Muscle of arm (tissue), 14 donors: ENCODE measurements at places on chromosomes 2 and 18.

- DNase-seq: no peak
Observed at GRCh38 chr2:46988733-46989481, 73.3 kb upstream of the MCFD2 start.

GRCh38 chr18:50602466-50602865 is 42.6 kb downstream of the MAPK4 start:
- no peak for DNase-seq

GRCh38 chr18:79383388-79384056 is 12.2 kb upstream of the NFATC1 start:
- no peak for DNase-seq

GRCh38 chr2:237290261-237290660 is 123.7 kb downstream of the COL6A3 start:
- DNase-seq: peak; percentile 68

- DNase-seq: peak; percentile 16
Observed at GRCh38 chr18:43680096-43680495, 402.8 kb upstream of the SYT4 start.

GRCh38 chr2:18834341-18834740 is 245.0 kb upstream of the NT5C1B start:
- no peak for DNase-seq

- DNase-seq: no peak
Observed at GRCh38 chr2:118642501-118642900, 204.9 kb downstream of the EN1 start.

DNA sequence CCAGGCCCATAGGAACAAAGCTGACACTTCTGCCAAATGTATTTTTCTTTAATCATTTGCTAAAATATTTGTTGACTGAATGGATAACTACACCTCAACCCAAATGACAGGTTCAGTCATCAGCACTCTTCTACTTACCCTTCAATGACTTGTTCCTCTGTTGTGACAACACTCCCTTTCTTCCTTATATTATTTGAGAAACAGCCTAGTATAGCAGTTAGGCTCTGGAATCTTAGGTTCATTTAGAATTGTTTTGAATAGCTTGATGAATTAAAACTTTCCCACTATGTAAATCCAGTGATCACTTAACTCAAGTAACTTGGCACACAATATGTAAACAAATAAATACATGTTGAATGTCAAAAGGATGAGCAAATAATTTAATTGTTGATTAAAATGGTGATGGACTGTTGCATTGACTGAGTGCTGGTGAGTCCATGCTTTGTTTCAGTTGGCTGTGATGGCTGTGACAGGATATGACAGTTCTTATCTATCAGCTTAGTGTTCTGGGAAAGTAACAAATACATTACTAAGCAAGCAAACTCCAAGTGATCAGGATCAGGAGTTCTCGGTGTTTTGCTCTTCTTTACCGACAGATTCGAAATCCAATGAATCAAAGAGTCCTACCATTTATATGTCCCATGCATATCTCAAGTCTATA is 2.8 kb upstream of the MOGAT1 start:
- DNase-seq: no peak

- DNase-seq: no peak
Observed at GRCh38 chr18:2236232-2236631, 335.1 kb downstream of the METTL4 start.

DNA sequence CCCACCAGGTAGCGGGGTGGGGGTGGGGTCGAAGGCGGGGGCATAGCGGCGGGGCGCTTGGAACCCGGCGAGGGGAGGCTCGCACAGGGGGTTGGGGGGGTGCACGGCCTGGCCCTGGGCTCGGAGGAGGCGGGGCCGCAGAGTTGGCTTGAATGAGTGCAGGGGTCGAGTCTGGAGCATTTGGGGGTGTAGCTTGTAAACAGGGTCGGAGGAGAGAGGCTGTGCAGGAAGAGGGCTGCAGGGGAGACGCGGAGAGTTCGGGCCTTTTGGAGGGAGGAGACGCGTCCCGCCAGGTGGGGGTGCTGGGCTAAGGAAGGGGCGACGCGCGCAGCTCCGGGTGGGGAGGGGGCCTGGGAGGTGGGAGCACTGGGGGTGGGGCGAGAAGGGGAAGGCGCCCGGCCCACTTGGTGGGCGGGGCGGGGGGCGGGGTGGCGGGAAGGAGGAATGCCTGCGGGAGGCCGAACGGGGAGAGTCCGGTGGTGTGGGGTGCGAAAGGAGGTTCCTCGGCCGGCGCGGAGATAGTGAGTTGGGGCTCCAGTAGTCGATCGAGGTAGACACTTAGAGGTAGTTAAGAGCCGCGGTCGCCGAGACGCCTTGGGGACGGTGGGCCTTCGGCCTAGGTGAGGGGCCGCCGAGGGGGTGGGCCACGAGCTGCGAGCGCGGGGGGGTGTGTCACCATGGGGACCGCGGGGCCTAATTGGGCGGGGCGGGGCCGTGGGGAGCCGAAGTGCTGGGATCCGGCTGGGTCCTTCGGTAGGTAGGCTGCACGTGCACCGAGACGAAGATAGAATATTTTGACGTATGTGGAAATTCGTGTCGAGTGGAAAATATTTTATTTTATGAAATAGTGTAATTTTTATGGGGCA is 774 bp downstream of the MSH6 start:
- peak; percentile 75 for DNase-seq

GRCh38 chr2:20423359-20423758 is 23.5 kb upstream of the RHOB start:
- DNase-seq: no peak

GRCh38 chr2:85775406-85776381 is 21.9 kb downstream of the ATOH8 start:
- DNase-seq: no peak

DNA sequence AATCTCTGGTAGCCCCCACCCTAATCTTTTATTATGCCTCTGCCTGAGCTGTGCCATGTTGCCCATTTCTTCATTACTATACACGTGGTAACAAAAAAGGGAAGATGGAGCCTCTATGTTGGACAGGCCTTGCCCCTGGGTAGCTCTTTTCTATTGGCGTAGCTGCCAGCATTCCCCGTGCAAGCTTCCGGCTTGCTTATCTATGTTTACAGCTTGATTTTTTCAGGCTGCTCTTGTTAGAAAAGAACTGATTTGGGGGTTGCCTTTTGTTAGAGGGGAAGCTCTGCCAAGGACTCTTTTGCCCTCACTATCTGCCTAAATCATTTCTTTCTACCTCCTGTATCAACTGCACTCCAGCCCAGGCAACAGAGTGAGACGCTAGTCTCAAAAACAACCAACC is 45.5 kb upstream of the ZSWIM2 start:
- no peak for DNase-seq

- DNase-seq: peak; percentile 77
Observed at GRCh38 chr18:48749768-48750167, 201.0 kb downstream of the SMAD7 start.

- DNase-seq: no peak
Observed at GRCh38 chr2:44722026-44722625, 219.4 kb upstream of the SIX3 start.

GRCh38 chr2:121605820-121606733 is 43.2 kb downstream of the CLASP1 start:
- peak; percentile 6 for DNase-seq

GRCh38 chr2:150572961-150573395 is 85.5 kb upstream of the RND3 start:
- no peak for DNase-seq

DNA sequence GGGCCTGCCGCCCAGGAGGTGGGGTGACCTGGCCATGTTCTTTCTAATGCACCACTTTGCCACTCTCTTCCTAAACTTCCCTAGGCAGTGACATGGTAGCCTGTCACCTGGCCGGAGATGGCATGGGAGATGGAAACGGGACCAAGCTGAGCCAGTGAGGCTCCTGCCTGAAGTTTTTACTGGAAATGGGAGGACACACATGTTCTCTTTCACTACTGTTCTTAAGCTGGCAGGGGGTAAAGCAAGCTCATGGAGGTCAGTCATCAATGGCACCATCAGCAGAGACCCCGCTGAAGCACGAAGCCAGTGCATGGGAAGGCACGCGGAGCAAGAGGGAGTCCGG is 50.7 kb downstream of the ATIC start:
- DNase-seq: no peak

- no peak for DNase-seq
Observed at GRCh38 chr18:59959073-59959472, 59.3 kb downstream of the PMAIP1 start.

DNA sequence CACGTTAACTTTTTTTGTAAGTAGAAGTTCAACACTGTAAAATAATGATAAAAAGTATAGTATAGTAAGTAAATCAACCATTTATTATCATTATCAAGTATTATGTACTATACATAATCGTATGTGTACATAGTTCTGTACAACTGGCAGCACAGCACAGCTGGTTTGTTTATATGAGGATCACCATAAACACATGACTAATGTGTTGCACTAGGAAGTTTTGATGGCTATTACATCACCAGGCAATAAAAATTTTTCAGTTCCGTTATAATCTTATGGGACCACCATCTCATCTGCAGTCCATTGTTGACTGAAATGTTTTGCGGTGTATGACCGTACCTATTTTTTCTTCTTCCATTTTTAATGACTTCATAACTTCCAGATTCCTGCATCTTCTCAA is 39.2 kb upstream of the ZNF385B start:
- DNase-seq: no peak

DNA sequence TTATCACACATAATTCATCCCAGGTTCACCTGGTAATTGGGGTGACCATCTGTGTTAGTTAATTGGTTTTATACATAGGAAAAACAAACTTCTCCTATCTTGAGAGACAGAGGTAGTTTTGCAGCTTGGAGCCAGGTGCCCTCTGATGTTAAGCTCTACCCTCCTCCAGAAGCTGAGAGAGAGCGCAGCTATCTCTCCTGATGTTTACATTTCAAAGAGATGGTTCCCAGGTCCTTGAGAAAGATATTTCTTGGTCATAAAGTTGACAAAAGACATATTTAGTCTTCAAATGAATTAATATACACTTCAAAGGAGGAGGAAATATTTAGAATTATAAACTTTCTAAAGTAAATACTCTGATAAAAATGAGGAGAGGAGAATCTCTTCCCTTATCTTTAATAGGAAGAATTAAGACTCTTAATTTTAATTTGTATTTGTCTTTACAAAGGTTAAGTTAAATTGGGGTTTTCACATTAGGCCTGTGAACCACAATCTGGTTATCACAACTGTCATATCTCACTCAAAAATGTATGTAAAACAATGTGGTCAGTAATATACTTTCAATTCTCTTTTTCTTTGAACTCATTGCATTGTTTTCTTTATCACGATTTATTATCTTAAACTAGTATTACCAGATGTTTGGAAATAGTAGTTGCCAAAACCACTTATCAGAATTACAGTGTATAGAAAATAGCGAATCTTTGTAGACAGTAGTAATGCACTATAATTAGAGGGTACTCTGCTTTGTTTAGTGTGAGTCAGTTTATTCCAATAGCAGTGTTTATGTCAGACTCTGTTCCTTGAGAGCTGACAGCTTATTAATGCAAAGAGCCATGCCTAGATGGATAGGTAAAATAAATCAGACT is 26.8 kb downstream of the SERPINB4 start:
- DNase-seq: no peak

GRCh38 chr2:145002624-145003023 is 482.7 kb upstream of the ZEB2 start:
- no peak for DNase-seq

- DNase-seq: no peak
Observed at GRCh38 chr2:239814861-239815601, 210.1 kb downstream of the NDUFA10 start.

DNA sequence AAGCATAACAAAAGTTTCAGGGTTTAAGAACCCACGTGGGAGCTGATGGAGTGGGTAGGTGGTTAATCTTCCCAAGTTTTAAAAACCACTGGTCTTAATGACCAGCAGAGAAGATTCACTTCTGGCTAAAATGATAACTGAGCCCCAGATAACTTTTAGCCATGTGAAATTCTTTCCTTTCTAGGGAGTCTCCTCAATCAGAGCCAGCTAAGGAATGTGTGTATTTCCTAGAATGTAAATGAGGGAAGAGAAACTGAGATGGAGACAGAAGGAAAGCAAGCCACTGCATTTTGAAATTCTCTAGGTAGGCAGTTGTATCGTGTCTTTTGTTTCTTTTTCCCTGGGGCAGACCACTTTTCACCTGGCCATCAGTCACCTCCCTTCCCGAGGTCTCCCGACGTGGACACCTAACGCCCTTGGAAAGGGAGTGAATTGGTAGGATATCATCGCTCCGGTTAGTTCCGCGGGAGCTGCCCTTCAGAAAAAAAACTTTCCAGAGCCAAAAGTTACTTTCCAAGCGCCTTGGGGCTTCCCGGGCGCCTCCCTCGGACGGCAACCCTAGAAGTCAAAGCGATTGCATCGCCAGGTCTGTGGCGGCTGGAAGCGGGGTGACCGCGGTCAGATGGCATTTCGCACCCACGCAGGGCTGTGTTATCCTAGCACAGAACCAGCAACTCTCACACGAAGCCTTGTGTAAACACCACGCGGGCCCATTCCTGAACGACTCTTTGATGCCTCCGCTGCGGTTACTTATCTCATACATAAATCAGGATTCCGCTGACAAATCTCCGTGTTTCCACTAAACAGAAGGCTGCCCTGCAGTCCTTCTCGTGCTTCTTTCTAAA is 1.3 kb downstream of the COLEC12 start:
- DNase-seq: peak; percentile 27

- DNase-seq: no peak
Observed at GRCh38 chr2:217977840-217978535, 24.8 kb downstream of the TNS1 start.
